ENCODE measurements at places on chromosomes 3 and 15. TPM values are rescaled to one million over a fixed set of nuclear protein-coding genes. Genes with fewer than 3 reads are reported as not detected.

DNA sequence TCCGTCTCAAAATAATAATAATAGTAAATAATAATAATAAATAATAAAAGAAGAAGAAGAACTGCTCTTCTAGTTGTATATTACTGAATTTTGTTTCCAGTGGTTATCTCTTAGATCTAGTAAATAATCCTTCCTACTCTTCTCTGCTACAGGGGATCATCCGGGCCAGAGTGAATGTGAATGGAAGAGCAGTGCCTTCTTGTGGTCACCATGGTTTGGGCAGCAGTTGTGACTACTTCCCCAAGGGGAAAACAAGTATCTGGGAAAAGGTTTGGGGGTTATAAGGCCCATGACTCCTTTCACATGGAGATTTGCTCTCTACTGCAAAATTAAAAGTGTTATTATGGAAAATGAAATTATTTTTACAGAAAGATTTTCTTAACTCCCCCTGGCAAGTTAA lies 5.5 kb upstream of the OR5K1 start:
- DNase-seq: peak; percentile 2

GRCh38 chr3:196962108-196962929 lies 6.3 kb downstream of the PIGZ start:
- DNase-seq: no peak

- DNase-seq: no peak
Observed at GRCh38 chr15:79779746-79780145, 117.1 kb downstream of the MTHFS start.

GRCh38 chr3:71962561-71963240 lies 177.8 kb upstream of the PROK2 start:
- no peak for DNase-seq

HDAC11 gene
- 1.0 TPM for total RNA-seq
